ENCODE measurements at places on chromosomes 6 and 20.

GRCh38 chr6:53724501-53724900 lies 58.9 kb upstream of the KLHL31 start:
- DNase-seq: no peak

GRCh38 chr6:6681075-6681849 lies 92.7 kb downstream of the LY86 start:
- no peak for DNase-seq

- DNase-seq: peak; percentile 73
These were observed 32.1 kb downstream of the BFSP1 start for GRCh38 chr20:17499041-17499440.

DNA sequence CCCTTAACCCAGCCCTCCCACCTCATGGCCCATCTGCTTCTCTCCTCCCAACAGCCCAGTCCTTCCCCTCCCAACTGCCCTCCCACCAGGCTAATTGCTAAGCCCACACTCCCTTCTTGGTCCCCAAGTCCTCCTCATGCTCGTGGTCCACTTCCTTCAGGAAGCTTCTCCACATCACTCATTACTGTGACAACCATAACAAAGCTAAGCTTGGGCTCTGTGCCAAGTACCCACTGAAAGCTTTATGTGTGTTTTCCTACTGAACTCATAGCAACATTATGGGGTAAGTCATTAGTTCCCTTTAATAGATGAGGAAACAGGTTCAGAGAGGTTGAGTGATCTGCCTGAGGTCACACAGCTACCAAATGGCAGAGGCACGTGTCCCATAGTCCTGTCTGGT lies 16.2 kb downstream of the FRS3 start:
- no peak for DNase-seq

DNA sequence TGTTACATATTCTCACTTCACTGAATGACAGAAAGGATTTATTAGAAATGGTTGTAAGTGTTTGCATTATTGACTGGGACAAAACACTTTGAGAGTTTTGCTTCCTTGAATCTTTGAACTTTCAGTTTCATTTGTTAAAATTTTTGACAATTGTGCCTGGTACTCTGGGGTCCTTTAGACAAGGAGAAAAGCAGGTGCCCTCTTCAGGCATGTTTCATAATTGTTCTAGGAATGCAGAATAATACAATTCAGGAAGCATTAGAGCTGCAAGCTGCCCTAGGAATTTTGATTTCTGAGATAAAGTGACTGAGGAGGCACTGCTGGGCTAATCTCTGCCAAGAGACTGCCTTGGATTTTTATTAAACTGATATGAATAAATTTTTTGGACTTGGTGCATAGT lies 49.7 kb downstream of the TOP1 start:
- no peak for DNase-seq

DNA sequence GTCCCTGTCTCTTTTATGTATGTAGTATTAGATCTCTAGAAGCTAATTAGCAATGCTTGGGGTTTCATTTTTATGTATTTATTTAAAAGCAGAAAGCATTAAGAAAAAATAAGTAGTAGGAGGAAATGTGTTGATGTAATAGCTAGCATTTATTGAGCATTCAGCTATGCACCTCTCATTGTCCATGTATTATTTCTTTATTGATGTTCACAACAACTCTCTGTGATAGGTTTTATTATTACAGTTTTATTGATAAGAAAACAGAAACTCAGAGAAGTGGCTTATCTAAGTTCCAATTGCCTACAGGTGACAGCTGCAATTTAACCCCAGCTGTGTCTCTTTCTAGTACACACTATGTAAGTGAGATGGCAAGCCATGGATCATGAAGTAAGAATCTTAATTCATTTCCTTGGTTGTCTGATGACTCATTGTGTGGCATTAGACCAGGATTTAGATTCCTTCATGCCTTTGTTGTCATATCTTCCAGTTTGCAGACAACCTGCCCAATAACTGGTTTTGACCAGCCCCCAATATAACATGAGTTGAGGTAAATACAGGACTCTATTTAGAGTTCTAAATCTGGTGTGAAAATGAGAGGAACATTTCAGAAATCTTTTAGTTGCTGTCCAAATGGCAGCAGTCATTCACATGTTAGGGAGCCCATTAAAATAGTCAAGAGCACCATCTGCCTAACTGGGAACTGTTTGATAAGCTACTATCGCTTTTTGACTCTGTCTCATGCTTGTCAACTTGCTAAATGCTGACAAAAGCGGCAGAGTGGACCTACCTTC lies 170.8 kb upstream of the PHACTR1 start:
- DNase-seq: peak; percentile 63

- DNase-seq: peak; percentile 64
These were observed 1.1 kb downstream of the DLK2 start for GRCh38 chr6:43454290-43454695.

DNA sequence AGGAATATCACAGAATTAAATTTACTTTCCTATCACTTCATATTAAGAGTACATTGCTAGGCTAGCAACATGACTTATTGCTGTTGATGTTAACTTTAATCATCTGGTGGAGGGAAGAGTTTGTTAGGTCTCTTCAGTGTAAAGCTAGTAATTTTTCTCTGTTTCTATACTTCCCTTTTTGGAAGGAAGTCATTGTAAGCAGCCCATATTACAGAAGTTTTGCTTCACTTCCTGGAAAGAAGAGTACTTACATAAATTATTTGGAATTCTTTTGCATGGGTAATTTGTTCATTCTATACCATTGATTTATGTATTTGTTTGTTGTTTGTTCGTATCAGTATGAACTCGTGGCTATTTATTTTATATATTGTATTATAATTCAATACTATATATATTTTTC lies 405.2 kb downstream of the RFPL4B start:
- no peak for DNase-seq

- DNase-seq: no peak
These were observed 8.3 kb downstream of the TBC1D7 start for GRCh38 chr6:13319891-13320564.

- DNase-seq: no peak
These were observed 42.5 kb upstream of the NKX2-2 start for GRCh38 chr20:21556398-21556797.

DNA sequence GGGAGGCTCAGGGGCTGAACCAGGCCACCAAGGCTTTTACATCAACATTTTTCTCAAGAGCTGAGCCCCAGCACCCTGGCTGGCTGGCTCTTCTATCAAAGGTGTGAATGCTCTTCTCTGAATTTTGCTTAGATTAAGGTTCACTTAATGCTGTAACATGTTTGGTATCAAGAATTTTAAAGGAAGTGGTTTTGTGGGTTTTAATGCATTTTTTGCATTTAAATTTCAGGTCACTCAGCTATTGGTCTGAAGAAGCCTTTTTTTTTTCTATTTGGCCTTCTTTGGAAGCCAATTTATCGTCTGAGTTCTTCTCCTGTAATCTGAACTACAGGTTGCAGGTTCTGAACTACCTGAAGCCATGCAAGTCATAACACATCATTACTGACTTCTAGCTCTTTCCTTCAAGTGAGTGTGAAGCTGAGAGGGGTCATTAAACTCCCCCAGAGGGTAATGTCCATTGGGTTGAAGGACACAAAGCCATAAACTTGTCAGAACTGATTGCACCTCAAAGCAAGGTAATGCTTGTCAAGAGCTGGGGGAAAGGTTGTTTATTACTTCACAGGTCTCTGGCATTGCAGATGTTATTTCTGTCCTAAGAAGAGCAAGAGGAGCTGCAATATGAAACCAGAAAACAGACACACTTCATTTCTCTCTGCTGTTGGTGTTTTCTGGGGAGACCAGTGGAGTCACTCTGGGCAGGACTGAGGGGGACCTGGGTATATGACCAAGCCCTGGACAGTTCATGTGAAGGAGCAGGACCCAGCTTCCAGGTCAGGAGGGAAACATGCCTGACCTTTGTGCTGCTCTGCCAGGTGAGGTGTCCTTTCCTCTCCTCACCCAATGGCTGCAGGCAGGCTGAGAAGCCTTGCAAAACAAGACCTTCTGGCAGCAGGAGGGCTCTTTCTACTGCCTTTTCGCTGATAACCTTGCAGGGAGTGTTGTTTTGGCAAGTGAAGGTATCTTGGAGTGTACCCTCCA lies 26.1 kb upstream of the NEDD9 start:
- DNase-seq: peak; percentile 13

DNA sequence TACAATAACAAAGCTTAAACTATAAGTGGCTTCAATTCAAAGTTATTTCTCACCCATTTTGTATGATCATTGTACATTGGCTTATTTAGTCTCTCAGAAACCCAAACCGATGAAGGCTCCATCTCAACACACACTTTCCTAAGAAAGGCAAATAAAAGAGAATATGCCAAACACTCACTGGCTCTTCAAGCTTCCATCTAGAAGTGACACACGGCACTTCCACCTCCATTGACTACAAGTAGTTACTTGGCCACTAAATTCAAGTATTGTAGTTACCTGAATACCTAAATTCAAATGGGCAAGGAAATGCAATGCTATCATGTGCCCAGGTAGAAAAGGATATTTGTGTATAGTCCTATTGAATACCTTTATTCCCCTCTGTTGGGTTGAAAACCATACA lies 170.6 kb downstream of the OGFRL1 start:
- no peak for DNase-seq

- DNase-seq: no peak
These were observed 23.2 kb upstream of the AKIRIN2 start for GRCh38 chr6:87724983-87725811.

GRCh38 chr6:134256862-134257261 lies 61.0 kb downstream of the SGK1 start:
- DNase-seq: no peak

DNA sequence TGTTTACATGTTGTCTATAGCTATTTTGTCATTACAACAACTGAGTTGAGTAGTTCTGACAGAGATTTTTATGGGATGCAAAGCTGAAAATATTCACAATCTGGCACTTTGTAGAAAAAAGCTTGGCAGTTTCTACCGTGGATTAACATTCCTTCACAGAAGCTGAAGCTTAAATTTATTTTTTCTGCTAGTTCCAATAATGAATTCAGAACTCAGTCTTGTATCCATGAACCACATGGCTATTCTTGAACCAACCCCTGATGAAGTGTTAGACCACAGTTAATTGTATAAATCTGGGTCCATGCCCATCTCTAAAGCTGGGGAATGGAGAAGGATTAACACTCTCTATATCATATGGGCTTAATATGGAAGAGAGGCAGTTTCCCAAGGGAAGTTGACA lies 743.8 kb upstream of the FLRT3 start:
- DNase-seq: no peak

GRCh38 chr20:1457992-1458391 lies 8.7 kb downstream of the NSFL1C start:
- DNase-seq: no peak

DNA sequence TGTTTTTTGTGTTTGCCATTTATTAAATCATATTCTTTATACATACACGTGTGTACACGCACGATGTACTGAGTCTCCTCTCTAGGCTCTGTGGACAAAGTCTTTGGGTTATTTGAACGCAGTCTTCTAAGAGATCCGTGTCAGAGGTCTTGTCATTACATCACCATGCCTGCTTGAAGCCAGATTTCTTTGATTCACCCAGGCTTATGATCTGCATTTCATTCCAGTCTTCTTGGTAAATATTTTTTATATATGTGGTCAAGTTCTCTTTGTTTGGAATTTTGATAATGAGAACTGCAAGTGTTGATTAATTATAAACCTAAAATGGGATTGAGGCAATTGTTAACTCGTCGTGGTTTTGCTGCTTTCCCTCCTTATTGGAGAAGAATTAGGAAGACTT lies 34.6 kb downstream of the KCNS1 start:
- no peak for DNase-seq

DNA sequence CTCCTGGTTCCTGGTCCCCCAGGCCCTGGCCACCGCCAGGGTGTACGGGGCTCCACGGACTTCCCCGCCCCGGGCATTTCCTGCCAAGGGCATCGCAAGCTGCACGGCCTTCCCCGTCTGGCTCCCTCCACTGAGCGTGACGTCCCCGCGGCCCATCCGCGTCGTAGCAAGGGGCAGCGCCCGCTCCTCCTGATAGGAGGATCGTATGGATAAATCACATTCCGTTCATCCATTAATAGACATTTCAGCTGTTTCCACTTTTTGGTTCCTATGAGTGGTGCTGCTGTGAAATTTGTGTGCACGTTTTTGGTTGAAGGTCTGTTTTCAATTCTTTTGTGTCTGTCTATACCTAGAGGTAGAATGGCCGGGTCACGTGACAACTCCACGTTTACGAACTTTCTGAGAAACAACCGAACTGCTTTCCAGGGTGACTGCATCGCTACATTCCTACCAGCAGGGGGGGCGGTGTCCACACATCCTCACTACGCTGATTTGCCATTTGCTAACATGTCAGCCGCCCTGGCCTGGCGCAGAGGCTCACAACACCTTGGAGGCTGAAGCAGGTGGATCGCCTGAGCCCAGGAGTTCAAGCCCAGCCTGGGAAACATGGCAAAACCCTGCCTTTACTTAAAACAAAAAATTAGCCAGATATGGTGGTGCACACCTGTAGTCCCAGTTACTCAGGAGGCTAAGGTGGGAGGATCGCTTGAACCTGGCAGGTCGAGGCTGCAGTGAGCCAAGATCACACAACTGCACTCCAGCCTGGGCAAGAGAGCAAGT lies 37.7 kb downstream of the KCNQ2 start:
- peak; percentile 18 for DNase-seq

GRCh38 chr6:127792616-127793015 lies 108.2 kb downstream of the THEMIS start:
- DNase-seq: no peak

- no peak for DNase-seq
These were observed 8.2 kb downstream of the TRAF3IP2 start for GRCh38 chr6:111597291-111598086.

- DNase-seq: no peak
These were observed 25.9 kb upstream of the TGM2 start for GRCh38 chr20:38190936-38191371.

GRCh38 chr6:7154341-7155139 lies 46.8 kb downstream of the RREB1 start:
- no peak for DNase-seq

DNA sequence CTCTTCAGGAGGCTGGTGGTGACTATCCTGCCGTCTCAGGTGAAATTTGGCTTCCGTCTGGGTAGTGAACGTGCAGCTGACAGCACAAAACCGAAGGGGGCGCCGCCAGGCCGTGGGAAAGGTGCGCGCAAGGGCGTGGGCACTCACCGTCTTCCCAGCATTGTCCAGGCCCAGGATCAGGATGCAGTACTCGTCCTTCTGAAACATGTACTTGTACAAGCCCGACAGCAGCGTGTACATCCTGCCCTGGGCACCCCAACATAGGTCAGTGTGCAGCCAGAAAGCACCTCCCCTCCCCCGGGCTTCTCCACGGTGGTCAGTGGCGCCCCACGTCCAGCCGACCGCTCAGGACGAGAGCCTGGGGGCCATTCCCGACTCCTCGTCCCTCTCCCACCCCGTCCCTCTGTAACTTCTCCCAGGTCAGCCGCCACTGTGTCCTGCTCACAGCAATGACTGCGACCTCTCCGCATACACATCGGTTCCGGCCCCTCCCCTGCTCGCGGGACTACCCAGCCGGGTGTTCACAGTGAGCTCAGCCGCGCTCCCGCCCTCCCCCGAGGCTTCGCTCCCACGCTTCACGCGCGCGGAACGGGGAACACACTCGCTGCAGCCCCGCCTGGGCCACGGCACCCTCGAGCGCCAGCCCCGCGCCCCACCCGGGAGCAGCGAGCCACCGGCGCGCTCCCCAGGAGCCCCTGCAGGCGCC lies 771 bp downstream of the ARFRP1 start:
- DNase-seq: no peak

- DNase-seq: no peak
These were observed 80.2 kb downstream of the GMPR start for GRCh38 chr6:16318538-16318937.

GRCh38 chr6:26027491-26028211 lies 59.6 kb upstream of the HFE start:
- DNase-seq: no peak

- DNase-seq: no peak
These were observed 1.8 kb upstream of the CTSZ start for GRCh38 chr20:59008715-59009336.
